ENCODE measurements at places on chromosomes 7 and 10. TPM values are rescaled to one million over a fixed set of nuclear protein-coding genes. Genes with fewer than 3 reads are reported as not detected.

The CRTAC1 gene
- 0.84 TPM for total RNA-seq

The MACROH2A2 gene
- 47.2 TPM for total RNA-seq

The MTERF1 gene
- total RNA-seq = 13.2 TPM

The RBP3 gene
- total RNA-seq = 0.53 TPM

- no peaks in the 10 kb centered on the region for H3K27me3 ChIP-seq
- H3K27ac ChIP-seq = no peak overlapping the region
- H3K36me3 ChIP-seq = no peaks in the 10 kb centered on the region
- DNase-seq = no peak
- H3K4me3 ChIP-seq = no peak overlapping the region
Observed at GRCh38 chr7:116633131-116633988, 38.6 kb upstream of the MET start.

DNA sequence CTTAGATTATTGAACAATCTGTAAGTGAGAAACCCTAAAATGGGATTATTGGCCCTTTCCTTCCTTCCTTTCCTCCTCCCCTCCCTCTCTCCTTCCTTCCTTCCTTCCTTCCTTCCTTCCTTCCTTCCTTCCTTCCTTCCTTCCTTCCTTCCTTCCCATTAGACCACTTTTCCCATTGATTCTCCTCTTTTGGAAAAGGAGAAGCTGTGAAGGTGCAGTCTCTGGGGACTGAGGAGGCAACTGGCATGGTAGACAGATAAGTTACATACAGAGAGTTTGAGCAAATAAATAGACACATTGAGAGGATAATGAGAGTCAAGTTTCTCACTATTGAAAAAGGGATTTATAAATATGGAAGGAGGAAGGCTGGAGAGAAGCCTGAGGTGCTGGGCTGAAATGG, 45.0 kb upstream of the CCDC7 start:
- no peaks in the 10 kb centered on the region for H3K36me3 ChIP-seq
- DNase-seq = no peak
- H3K4me1 ChIP-seq = no peaks in the 10 kb centered on the region
- H3K4me3 ChIP-seq = no peak overlapping the region
- H3K27me3 ChIP-seq = no peaks in the 10 kb centered on the region
- H3K27ac ChIP-seq = no peak overlapping the region

- no peak overlapping the region for H3K4me3 ChIP-seq
- no peak overlapping the region for H3K27ac ChIP-seq
- H3K4me1 ChIP-seq = peaks cover 13% of the 10 kb centered on the region
- H3K27me3 ChIP-seq = no peaks in the 10 kb centered on the region
Observed at GRCh38 chr10:79045566-79046175, 23.1 kb upstream of the ZMIZ1 start.

DNA sequence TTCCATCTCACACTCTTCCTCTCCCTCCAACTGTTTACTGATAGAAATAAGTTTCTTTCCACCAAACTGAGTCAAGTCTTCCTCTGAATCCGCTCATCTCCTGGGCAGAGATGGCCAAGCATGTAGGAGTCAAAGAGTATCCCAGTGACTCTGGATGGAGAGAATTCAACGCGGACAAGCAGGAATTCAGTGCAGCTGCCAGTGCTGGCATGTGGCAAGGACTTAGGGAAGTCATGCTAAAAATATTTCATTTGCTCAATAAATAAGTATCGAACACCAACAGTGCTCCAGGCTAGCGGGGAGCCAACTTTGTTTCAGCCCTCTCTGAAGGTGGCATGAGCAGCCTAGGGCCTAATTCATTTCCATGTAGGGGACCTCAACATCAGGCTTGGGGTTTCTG, 351.6 kb upstream of the ZMIZ1 start:
- no peak overlapping the region for H3K27ac ChIP-seq
- H3K27me3 ChIP-seq = no peaks in the 10 kb centered on the region
- no peak overlapping the region for H3K4me3 ChIP-seq
- H3K4me1 ChIP-seq = no peaks in the 10 kb centered on the region

DNA sequence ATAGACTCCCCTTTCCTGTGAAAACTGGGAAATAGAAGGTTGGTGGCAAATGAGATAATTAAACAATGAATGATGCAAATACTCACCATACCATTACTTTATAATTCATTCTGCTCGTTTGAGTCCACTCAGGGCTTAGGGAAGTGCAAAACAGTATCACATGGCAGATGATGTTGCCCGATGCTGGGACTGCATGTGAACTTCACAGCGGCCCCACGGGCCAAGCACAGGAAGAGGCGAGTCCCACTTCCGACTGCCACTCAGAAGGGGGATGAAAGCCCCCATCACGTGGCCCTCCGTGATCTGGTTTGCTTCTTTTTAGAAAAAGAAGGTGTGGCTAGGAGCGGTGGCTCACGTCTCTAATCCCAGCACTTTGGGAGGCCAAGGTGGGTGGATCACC, 71.5 kb downstream of the PRPF18 start:
- DNase-seq = no peak
- H3K27ac ChIP-seq = no peak overlapping the region
- no peaks in the 10 kb centered on the region for H3K36me3 ChIP-seq
- no peak overlapping the region for H3K4me3 ChIP-seq
- H3K27me3 ChIP-seq = no peaks in the 10 kb centered on the region

- no peaks in the 10 kb centered on the region for H3K27me3 ChIP-seq
- H3K4me3 ChIP-seq = no peak overlapping the region
- DNase-seq = peak; percentile 23
- H3K36me3 ChIP-seq = no peaks in the 10 kb centered on the region
- H3K4me1 ChIP-seq = no peaks in the 10 kb centered on the region
Observed at GRCh38 chr10:115706488-115707076, 566.4 kb downstream of the GFRA1 start.

- no peak overlapping the region for H3K4me3 ChIP-seq
- peaks cover 74% of the 10 kb centered on the region for H3K4me1 ChIP-seq
- peak overlapping the region; percentile 92 for H3K27ac ChIP-seq
- H3K27me3 ChIP-seq = no peaks in the 10 kb centered on the region
- DNase-seq = no peak
Observed at GRCh38 chr10:80197972-80198916, 7.1 kb downstream of the ANXA11 start.

- H3K36me3 ChIP-seq = no peaks in the 10 kb centered on the region
- DNase-seq = no peak
- H3K4me3 ChIP-seq = no peak overlapping the region
- H3K4me1 ChIP-seq = peaks cover 19% of the 10 kb centered on the region
Observed at GRCh38 chr10:71272056-71272771, 46.8 kb upstream of the SLC29A3 start.

DNA sequence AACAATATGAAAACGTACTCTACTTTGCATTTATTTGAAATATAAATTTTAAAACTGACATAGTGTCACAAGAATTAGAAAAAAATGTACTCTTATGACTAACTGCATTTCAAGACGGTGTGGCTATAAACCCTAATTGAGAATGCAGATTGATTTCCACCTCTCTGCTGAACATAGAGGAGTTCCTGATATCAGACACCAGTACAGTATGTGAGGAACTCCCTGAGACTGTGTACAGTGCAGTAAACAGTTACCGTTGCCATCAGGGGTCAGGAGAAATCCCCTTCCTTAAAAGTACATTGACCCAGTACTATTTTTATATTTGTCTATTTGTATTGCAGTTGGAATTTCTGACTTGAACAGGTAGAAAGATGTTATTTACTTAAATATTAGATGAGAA, 61.8 kb upstream of the DKK1 start:
- no peak overlapping the region for H3K27ac ChIP-seq
- DNase-seq = no peak
- no peaks in the 10 kb centered on the region for H3K27me3 ChIP-seq
- H3K36me3 ChIP-seq = no peaks in the 10 kb centered on the region
- no peaks in the 10 kb centered on the region for H3K4me1 ChIP-seq
- H3K4me3 ChIP-seq = no peak overlapping the region

DNA sequence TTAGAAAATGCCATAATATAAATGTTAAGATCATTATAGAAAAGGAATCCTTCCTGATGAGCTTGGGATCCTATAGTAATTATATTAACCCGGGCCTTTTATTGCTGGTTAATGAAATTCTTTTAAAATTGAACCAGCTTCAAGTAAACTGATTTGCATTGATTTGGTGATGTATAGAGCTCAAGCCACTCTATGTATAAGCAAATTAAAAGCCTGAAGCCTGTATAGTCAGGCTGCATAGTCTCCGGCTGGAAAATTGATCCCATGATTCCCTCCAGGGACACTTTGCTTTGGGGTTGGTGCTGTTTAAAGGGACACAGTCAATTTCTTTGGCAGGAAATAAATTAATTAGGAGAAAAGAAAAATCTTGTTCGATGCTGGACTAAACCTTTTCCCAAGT, 199.1 kb downstream of the HERPUD2 start:
- no peak overlapping the region for H3K27ac ChIP-seq
- no peak overlapping the region for H3K4me3 ChIP-seq
- no peaks in the 10 kb centered on the region for H3K36me3 ChIP-seq
- H3K27me3 ChIP-seq = no peaks in the 10 kb centered on the region
- no peak for DNase-seq

GRCh38 chr10:49055221-49055849, 60.0 kb downstream of the VSTM4 start:
- peaks cover 7% of the 10 kb centered on the region for H3K4me1 ChIP-seq
- H3K27me3 ChIP-seq = no peaks in the 10 kb centered on the region
- peak overlapping the region; percentile 55 for H3K27ac ChIP-seq
- no peak overlapping the region for H3K4me3 ChIP-seq

DNA sequence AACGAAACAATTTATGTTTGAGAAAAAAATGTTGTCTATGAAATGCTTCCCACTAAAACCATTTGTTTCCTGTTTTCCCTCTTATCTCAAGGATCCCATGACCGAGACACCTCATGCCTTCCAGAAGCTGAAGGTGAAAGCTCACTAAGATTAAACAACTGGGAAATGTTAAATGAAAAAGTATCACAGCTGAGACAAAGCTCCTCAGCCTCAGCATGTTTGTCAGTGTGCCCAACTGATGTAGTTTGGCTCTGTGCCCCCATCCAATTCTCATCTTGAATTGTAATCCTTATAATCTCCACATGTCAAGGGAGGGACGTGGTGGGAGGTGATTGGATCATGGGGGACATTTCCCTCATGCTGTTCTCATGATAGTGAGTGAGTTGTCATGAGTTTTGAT, 327.3 kb downstream of the HTR7 start:
- no peaks in the 10 kb centered on the region for H3K36me3 ChIP-seq
- H3K27ac ChIP-seq = no peak overlapping the region
- no peaks in the 10 kb centered on the region for H3K4me1 ChIP-seq
- no peak overlapping the region for H3K4me3 ChIP-seq

- H3K4me1 ChIP-seq = peaks cover 8% of the 10 kb centered on the region
- H3K27me3 ChIP-seq = no peaks in the 10 kb centered on the region
- H3K4me3 ChIP-seq = no peak overlapping the region
- no peak overlapping the region for H3K27ac ChIP-seq
- DNase-seq = no peak
Observed at GRCh38 chr7:151032936-151033863, 5.0 kb downstream of the ABCB8 start.

DNA sequence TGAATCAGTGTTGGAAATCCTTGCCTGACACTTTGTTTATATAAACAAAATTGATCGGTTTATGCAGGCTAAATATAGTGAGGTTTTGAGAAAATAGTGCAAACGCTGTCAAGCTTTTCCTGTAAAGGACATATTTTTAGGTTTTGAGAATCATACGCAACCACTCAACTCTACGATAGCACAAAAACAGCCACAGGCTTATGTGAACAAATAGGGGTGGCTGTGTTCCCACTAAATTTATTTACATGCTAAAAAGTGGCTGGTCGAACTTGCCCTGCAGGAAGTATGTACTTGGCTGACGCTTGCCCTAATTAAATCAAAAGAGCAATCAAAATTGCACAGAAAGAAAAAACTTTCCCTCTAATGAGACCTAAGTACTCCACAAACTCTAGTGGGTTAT, 234.7 kb upstream of the CACNA2D1 start:
- no peaks in the 10 kb centered on the region for H3K27me3 ChIP-seq
- no peaks in the 10 kb centered on the region for H3K36me3 ChIP-seq
- H3K4me3 ChIP-seq = no peak overlapping the region
- DNase-seq = no peak
- H3K4me1 ChIP-seq = no peaks in the 10 kb centered on the region

DNA sequence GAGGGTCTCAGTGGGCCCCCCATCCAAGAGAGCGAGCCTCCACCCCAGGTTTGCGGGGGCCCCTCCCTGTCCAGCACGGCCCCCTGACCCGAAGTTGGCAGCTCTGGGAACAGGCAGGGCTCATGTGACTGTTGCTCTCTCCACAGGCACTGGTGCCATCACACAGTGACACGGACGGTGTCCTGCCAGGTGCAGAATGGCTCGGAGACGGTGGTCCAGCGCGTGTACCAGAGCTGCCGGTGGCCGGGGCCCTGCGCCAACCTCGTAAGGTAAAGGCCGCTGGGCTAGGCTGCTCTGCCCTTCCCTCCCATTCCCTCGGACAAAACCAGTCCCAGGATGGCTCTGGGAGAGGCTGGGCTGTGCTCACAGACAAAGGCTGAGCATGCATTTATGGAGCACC, 57.2 kb downstream of the COL26A1 start:
- no peaks in the 10 kb centered on the region for H3K36me3 ChIP-seq
- no peak overlapping the region for H3K4me3 ChIP-seq
- no peaks in the 10 kb centered on the region for H3K4me1 ChIP-seq
- no peak overlapping the region for H3K27ac ChIP-seq
